Activated B cell treated with CpG ODN at 0.5 μM for 24 hours (primary cell): ENCODE measurements at places on chromosomes 11 and 22. TPM values are rescaled to one million over a fixed set of nuclear protein-coding genes. Genes with fewer than 3 reads are reported as not detected.

DNA sequence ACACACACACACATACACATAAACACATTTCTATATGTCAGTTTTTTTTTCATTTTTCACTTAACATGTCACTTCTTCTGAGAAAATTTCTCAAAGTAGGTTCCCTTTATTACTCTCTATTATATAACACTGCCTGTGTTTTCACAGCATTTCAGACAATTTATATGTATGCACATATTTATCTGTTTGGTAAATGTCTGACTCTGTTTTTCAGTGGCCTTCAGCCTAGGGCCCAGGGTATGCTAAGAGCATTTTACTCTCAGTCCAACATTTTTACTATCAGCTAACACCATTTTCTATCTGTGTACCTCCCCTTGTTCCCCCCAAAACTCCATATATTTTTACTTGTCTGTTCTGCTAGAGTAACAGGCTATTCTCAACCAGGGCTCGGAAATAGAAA lies 92.3 kb downstream of the ANO3 start:
- no peak for DNase-seq

- no peak for DNase-seq
Measured at GRCh38 chr11:69423611-69424385, 57.7 kb upstream of the LINC01488 start.

GRCh38 chr11:117878314-117878938 lies 2.0 kb upstream of the FXYD6 start:
- DNase-seq = no peak

DNA sequence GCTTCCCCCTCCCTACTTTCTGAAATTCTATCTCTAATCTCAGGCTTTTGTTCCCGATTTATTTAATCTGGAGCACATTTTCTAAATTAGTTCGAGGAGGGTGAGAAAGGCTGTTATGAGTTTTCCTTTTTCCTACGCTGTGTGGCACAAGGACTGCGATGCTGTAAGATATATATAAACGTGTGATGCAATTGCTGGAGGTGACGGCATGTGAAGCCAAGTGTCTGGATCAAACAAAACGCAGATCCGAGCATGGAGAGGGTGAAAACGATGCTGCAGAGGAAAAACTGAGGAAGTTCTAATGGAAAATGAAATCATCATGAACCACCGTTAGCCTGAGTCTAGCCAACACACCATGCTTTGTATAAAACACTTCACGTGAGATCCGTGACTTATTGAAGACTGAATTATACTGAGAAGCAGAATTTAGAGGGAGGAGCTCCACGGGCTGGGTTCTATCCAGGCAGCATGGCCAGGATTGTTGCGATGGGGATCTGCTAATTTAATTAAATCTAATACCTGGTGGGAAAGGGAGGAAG lies 4.4 kb downstream of the PKNOX2 start:
- DNase-seq = no peak

- DNase-seq = no peak
Measured at GRCh38 chr11:31803813-31804311, 7.3 kb downstream of the PAX6 start.

DNA sequence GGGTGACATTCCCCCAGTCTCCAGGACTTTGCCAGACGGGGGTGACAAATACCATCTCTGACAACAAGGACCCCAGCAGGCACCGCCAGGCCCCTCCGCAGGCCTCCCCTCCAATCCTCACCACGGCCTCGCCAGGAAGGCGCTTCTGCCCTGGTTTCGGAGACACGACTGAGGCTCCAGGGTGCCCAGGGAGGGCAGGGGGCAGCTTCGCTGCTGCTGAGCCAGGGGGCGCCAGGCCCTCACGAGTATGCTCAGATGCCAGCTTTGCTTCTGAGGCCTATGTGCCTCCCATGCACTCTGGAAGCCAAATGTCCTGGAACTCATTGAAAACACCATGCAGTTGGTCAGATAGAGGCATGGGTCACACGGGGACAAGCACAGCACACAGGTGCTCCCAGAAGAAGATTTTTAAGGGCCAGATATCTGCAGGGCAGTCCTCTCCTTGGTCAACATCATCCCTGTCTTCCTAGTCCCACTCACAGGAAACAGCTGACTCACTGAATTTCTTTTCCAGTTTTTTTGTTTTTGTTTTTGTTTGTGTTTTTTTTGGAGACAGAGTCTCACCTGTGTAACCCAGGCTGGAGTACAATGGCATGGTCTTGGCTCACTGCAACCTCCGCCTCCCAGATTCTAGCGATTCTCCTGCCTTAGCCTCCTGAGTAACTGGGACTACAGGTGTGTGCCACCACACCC lies 19.9 kb downstream of the BID start:
- no peak for DNase-seq

DNA sequence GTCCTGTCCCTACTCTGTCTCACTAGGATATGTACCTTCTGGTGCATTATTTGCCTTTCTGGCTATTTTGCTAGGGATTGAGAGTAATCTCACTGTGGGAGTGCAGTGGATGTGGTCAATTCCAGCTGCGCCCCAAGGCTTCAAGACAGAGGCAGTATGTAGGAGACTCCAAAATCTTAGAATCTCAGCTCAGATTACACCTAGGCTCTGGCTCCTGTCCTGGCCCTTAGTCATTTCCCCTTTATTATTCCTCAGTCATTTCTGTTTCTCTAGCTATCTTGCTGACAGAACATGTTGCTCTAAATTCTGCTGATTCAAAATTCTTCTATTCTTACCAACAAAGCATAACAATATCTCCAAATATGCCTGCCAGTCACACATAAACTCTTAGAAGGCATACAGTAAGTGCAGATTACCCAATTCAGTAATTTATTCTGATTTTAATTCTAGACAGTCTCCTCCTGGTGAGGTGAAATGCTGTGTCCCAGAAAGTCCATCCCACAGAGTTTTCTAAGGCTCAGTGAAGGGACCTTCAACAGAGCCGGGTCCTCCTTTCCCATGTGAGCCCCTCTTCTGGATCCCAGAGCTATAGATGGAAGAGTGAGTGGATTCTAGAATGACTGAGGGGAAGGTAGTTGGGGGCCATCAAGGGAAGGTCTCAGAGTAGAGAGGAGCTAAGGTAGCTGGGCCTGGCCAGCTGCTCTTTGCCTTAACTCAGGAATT lies 24.3 kb upstream of the GLYATL1 start:
- DNase-seq = no peak

HEPACAM gene
- not detected in 2 replicates for total RNA-seq

TCN1 gene
- total RNA-seq = not detected in 2 replicates

TRIM51 gene
- total RNA-seq = not detected in 2 replicates

ZC3H12C gene
- 0.83 and 0.95 TPM in 2 replicates for total RNA-seq

OR5D18 gene
- not detected in 2 replicates for total RNA-seq
